Muscle of arm (tissue), 14 donors: ENCODE measurements at places on chromosomes 12 and 14.

DNA sequence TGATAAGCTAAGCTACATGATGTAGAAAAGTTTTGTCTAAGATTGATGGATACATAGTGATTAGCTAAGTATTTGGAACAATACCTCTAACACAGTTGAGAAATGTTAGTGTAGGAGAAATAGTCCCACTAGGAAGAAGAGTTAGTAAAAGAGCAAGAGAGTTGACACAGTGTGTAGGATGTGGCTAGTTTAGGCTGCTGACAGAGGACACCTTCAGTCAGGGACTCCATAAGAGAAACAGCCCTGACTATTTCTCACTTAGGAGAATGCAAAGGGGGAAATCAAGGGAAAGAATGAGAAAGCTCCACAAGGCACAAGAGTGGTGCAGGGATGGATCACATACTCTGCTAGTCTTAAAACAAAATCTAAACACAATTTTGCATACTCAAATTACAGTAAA lies 613.7 kb downstream of the SLC16A7 start:
- no peak for DNase-seq

DNA sequence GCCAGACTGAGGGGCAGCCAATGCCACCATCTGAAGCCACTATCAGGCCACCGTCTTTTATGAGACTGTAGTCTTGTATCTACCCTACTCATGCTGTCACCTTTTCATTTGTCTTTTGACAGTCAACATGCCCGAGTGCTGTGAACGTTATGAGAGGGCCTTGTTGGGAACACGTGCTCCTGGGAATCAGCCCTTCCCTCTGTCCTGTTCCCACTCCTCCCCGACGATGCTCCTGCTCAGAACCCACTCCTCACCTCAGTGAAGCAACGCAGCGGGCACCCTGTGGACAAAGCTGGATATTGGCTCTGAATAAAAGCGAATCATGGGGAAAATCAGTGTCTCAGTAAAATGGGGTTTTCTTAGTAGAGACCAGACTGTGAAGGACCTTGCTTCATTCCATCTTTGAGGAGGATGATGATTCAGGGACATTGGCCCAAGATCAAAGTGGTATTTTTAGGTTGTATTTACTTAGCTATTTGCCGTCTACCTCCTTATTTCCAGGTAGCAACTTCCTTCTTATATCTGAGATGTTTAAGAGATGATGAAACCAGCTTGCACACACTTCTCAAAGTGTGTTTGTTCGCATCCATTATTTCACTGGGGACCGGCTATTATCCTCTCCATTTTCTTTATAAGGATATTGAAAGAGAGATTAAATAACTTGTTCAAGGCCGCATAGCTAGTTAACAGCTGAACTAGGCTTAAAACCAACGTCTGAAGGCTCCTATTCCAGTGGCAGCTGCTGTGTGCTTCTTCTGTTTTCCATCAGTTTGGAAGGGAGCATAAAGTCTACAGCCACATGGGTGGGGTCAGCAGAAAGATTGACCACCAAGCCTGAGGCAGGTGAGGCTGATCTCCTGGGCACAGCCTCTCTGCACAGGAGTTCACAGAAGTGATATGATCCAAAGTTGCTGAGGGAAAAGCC lies 43.9 kb upstream of the CTDSP2 start:
- no peak for DNase-seq

- DNase-seq, result no peak
Observed at GRCh38 chr14:55884819-55885218, 233.4 kb upstream of the PELI2 start.

DNA sequence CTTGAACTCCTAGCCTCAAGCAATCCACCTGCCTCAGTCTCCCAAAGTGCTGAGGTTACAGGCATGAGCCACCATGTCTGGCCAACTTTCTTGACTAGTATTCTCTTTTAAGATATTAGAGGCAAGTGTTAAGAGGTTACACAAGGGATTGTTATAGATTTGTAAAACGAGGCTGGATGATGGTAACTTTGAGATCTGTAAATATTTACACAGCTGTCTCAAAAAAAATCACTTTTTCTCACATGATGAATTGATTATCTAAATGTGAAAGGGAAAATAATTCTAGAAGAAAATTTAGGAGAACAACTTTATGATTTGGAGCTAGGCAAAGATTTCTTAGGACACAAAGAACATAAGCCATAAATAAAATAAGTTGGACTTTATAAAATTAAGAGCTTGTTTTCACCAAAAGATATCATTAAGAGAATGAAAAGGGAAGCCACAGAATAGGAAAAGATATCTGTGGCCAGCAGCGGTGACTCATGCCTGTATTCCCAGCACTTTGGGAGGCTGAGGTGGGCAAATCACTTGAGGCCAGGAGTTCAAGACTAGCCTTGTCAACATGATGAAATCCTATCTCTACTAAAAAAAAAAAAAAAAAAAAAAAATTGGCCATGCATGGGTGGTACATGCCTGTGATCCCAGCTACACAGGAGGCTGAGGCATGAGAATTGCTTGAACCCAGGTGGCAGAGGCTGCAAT lies 77.4 kb downstream of the BBS10 start:
- no peak for DNase-seq

GRCh38 chr12:113757221-113758002 lies 208.7 kb downstream of the RBM19 start:
- no peak for DNase-seq

GRCh38 chr12:93608313-93608712 lies 35.8 kb downstream of the SOCS2 start:
- DNase-seq, result no peak

DNA sequence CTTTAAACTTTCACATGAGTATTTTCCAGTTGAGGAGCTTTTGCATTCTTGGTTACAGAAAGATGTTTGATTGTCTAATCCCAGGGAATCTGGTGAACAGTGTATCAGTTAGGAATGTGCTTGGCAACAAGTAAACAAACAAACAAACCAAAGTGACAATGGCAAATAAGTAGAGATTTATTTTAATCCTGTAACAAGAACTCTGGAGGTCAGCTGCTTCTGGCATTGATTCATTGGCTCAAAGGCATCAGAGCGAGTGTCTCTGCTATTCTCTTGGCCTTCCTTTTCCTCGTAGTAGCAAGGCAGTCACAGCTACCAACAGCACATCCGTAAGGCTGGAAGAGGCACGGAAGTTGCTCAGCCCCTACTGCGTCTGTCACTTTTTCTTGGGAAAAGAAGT lies 37.2 kb downstream of the CRADD start:
- DNase-seq, result peak; percentile 19

GRCh38 chr12:58873496-58873895 lies 46.8 kb downstream of the LRIG3 start:
- no peak for DNase-seq

DNA sequence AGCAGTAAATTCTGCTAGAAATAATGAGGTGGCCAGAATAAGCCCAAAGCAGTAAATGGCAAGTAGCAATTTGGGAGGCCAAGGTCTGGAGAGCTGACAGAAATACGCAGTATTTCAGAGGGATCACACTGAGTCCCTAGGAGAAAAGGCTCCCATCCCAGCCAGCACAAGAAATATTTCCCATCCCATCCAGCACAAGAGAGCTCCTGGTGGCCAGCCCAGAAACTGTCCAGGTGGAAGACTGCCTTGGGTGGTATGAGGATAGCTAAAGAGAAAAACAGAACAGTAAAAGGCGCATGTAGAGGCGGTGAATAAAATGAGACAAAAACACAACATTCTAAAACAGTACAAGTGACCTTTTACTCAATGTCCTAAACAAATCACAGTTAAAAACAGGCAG lies 120.7 kb downstream of the HECTD4 start:
- no peak for DNase-seq

DNA sequence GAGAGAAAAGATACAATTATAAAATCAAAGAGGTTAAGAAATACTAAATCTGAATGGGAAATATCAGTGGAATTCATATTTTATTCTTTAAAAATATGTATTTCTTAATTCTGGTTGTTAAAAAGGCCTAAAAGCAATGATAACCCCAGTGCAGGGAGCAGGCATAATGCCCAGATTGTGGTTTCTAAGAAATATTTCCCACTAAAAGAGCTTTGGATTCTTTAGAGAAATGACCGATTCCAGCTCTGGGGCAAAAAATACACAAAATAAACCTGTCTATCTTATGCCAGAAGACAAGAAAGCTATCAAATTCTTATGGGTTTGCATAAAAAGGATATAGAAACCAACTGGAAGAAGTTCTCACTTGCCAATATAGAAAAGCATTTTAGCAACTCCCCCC lies 71.6 kb downstream of the PDE6H start:
- no peak for DNase-seq

DNA sequence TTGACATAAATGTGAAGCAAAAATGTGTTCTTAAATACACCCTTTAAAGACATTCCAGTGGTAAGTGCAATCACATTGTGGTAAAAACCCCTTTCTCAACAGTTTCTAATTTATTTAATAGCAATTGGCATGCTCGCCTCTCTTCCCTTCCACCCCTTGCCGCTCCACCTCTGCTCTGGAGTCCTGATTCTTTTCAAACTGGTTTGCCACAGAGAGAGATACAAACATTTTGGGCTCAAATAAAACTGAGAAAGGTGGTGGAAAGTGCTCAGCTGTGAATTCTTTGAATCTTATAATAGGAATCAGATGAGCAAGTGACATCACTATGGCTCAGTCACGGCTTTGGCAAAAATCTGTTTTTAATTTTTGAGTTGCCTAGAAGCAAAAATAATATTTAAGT lies 993.9 kb downstream of the GALC start:
- peak; percentile 24 for DNase-seq

DNA sequence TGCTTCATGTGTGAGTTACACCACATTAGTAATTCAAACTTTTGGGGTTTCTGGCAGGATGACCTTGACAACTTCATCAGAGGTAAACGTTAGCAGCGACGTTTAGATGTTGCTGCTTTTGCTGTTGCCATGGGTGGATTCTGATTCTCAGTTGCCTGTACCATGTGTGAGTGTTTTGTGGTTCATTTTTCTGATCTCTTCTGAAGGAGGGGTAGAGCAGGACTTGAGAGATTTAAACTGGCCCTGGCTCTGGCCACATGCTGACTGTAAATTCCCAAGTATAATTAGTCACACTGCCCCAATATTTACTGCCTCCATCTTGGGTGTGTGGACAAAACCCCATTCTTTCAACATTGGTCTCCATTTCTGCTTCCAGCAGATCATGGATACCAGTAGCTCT lies 110.4 kb downstream of the ETV6 start:
- no peak for DNase-seq

DNA sequence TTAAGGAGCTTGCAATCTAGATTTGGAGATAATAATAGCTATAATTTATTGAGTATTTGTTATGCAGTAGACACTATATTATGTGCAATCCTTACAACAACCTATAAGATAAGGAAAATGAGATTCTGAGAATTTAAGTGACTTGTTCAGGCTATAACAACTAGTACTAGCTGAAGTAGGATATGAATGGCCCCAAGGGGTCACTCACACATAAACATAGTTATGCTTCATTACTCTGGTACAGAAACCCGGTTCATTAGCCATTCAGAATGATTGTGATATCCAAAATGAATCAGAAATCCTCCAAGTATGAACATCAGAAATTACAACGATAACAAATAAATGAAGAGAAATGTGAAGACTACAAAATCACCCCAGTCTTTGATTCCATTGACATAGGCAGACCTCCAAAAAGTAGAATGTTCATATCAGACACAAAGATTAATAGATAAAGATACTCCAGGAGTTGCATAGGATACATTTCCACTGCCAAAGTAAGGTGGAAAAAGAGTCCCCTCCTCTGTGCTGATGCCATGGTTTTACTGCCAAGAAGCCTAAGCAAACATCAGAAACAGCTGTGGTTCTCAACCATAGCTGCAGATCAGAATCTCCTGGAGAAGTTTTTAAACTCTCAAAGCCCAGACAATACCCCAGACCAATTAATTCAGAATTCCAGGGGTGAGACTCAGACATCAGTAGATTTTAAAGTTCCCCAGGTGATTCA lies 8.6 kb upstream of the NID2 start:
- DNase-seq, result no peak

DNA sequence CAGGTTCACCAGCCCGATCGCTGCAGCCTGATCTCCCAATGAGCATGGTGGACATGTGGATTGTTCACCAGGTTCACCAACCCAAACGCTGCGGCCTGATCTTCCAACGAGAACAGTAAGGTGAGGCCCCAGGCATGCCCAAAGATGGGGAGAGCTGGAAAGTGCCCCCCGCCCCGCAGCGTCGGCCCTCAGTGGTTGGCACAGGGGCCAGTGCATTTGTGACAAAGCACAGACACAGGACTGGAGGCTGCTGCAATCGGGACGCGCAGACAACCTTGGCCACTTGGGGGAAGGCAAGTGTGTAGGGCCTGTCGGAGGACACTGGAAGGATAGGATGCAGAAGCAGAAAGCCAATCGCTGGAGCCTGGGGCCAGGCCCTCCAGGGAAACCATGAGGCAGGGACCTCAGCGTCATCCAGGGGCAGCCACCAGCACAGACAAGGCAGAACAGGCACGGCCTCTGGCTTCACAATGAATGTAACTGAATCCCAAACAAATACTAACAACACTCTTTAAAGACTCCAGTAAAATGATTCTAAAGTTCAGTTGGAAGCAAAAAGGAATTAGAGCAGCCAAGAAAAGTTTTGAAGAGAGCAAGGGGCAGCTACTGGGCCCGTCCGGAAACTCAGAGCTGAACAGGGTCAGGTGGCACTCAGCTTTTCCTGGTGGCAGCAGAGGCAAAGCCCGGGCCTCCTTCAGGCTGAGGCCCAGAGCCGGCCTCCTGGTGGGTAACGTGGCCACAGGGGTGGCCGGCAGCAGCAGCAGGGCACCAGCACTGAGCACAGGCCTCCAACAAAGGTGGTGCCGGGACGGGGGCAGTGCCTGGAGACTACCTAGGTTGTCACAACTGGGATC lies 13.3 kb downstream of the BRF1 start:
- no peak for DNase-seq

GRCh38 chr12:120316798-120317223 lies 10.8 kb downstream of the PLA2G1B start:
- DNase-seq, result no peak

GRCh38 chr12:45191239-45191638 lies 24.7 kb upstream of the ANO6 start:
- DNase-seq, result no peak

DNA sequence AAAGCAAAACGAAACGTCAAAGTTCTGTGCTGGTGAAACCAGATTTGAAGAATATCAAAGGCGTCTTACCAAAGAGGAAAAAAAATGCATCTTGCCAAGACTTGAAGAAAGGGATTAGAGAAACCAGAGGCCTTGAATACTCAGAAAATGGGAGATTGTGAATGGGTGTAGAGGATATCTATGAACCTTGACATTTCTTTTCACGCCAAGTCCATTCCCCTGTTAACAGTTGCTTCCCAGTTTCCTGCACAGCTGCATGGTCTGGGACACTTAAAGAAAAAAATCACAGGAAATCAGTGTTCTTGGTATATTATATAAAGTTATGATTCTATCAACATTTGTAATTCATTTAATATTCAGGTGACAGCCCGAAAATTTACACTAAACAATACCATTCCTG lies 1.4 kb upstream of the GTF2A1 start:
- DNase-seq, result peak; percentile 20

- no peak for DNase-seq
Observed at GRCh38 chr12:20211541-20211940, 156.8 kb upstream of the PDE3A start.

- no peak for DNase-seq
Observed at GRCh38 chr12:109529691-109530640, 43.3 kb downstream of the MMAB start.
